Pons (tissue), 1 donor: ENCODE measurements at places on chromosomes 4 and X.

DNA sequence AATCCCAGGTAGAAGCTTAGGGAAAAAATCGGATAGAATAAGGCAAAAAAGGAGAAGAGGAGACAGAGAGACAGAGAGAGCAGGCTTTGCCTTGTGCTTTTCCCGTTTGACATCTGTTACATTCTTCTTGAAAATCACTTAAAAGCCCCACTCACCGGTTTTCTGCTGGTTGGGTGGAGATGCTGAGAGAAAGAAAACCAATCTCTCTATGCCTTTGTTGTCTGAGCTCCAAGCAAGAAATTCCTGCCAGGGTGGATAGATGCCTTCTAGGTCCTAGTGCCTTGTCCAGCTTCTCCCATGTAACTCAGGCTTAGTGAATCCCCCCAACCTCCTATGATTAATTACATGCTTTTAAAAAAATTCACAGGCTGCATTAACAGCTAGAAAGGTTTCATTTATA, at the start of gene DCX:
TSS of gene DCX (minus strand) at position 210 of the 400 bp plus-strand sequence. CDS start 1,794 bp downstream, outside the sequence.
- peak; percentile 14 for DNase-seq

DNA sequence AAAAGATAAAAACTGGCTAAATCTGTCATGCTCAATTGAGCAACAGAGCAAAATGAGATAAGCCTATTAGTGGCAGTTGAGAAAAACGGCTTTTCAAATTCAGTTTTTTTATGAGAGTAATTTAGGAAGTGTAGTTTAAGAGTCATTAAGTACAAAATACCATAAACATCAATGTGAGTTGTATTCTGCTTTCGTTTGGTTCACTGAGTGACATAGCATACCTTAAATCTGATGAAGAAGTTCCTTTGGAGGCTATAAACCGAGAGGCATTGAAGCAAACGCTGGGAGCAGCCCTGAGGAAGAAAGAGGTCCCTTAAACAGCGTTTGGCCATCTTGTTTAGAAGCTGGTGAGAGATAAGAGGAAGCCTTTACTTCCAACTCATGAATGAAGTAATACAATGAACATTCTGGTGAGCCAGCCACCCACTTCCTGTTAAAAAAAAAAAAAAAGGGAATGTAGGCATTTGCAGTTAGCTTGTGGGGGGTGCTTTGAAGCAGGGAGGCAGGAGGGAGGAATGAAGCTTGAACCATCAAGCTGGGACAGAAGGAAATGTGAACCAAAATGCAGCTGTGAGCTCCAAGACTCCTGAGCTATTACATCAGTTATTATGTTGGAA, 132.3 kb downstream of the ZNF330 start:
- peak; percentile 45 for DNase-seq

GRCh38 chr4:152727784-152728183, 48.0 kb upstream of the TMEM154 start:
- DNase-seq = no peak

DNA sequence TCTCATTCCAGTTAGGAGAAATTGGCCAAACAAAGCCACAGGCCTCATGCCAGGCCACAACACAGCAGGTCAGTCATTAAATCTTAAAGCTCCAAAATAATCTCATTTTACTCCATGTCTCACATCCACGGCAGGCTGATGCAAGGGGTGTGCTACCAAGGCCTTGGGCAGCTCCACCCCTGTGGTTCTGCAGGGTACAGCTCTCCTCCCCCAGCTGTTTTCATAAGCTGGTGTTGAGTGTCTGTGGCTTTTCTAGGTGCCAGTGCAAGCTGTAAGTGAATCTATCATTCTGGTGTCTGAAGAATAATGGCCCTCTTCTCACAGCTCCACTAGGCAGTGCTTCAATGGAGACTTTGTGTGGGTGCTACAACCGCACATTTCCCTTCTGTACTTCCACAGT, 949.2 kb downstream of the TECRL start:
- DNase-seq = no peak

DNA sequence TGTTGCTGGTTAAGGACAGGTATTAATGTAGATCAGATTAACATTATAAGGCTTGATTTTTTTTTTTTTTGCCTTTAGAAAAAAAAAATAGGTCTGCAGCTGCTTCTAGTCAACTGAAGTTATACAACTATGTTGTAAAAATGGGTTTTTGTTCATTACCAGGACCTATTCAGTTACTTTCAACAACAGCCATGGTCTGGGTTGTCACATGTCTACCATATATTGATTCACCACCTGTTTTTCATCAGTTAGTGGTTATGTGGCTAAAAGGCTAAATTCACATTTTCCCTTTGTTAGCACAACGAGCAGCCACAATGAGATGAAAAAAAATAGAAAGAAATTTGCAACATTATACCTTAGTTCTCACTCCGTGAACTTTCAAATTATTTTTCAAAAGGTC, 45.5 kb downstream of the GLRB start:
- DNase-seq = no peak

GRCh38 chr4:42445038-42445437, 47.8 kb downstream of the SHISA3 start:
- no peak for DNase-seq

DNA sequence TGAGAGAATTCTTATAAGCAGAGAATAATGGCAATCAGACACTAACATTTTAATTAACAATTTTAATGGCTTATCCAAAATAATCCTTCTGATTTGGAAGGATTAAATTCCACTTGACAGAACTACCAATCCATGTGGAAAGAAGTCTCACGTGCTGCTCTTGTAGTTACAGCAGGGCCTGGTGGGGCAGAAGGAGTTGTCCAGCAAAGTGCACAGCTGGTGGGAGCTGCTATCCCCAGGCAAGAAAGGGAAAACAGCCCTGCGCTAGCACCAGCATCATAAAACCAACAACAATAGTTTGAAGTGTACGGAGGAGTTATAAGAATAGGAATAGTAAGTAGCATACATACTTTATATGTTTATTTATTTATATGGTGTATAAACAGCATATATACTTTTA, 127.4 kb upstream of the TRIM2 start:
- no peak for DNase-seq

DNA sequence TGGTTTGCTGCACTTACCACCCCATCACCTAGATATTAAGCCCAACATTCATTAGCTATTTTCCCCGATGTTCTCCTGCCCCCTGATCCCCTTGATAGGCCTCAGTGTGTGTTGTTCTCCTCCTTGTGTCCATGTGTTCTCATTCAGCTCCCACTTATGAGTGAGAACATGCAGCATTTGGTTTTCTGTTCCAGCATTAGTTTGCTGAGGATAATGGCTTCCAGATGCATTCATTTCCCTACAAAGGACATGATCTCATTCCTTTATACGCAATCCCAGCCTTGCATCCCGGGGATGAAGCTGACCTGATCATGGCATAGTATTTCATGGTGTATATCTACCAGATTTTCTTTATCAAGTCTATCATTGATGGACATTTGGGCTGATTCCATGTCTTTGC, 99.0 kb upstream of the DCAF12L2 start:
- DNase-seq = no peak

GRCh38 chrX:48003367-48003757, 427 bp downstream of the ZNF182 start:
- no peak for DNase-seq

DNA sequence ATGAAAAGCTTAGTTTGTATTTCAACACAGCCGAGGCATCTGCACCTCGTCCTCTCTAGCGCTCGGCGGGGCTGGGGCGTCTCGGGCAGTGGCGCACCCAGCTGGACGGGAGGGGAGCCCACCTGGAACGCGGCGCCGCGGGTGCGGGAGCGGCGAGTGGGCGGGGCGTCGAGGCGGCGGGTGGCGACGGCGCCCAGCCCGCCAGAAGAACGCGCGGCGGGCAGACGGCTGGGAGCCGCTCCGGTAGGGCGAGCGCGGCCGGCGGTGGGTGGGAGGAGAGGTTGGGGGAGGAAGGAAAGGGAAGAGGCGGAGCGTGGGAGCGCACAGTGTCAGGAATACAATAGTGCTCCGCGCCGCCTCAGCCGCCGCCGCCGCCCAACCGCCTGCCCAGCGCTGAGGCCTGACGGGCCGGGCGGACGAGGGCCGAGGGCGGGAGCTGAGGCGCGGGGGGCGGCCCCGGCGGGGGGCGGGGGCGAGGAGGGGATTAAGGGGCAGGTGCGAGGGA, at the start of gene JADE3:
TSS of gene JADE3 (plus strand) at position 324 of the 505 bp plus-strand sequence. CDS start 72,474 bp downstream, outside the sequence.
- peak; percentile 49 for DNase-seq

DNA sequence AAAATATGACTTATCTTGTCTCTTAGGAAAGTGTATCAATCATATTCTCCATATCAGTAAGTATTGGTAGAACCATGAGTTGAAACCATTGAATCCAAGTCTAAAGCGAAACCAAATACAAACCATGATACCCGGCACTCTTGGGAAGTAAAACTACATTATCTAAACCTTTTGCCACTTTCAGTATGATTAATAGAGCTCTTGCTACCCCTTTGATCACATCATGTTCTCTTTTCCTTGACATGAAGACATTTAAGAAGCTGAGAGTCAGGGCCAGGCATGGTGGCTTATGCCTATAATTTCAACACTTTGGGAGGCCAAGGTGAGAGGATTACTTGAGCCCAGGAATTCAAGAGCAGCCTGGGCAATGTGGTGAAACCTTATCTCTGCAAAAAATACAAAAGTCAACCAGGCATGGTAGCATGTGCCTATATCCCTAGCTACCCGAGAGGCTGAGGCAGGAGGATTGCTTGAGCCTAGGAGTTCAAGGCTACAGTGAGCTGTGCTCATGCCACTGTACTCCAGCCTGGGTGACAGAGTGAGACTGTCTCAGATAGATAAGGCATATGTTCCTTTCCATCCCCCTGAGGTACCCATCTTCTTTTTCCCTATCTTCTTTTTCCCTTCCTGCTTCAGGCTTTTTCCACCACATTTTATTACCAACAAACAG, 45.4 kb downstream of the CEP135 start:
- no peak for DNase-seq

GRCh38 chr4:8547108-8547911, 32.9 kb upstream of the GPR78 start:
- no peak for DNase-seq

DNA sequence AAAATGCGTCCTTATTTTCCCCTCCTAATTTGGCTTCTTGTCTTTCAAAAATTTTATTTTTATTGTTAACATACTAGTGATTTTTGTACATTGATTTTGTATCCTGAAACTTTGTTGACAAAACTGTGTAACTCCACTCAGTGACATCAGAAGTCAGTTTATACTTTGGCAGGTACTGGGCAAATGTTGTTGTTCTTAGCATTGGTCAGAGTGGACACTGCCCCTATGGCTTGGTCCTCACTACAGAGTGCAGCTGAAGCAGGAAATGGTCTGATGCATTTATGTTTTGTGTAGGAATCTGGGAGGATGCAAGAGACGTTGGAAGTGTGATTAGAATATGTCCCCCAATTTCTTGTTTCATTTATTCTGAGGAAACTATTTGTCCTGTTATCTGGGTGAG, 205.5 kb upstream of the CENPE start:
- no peak for DNase-seq

- no peak for DNase-seq
Observed at GRCh38 chr4:188781655-188782054, 642.4 kb downstream of the TRIML1 start.

- no peak for DNase-seq
Observed at GRCh38 chr4:53234111-53234510, 131.8 kb downstream of the SCFD2 start.

DNA sequence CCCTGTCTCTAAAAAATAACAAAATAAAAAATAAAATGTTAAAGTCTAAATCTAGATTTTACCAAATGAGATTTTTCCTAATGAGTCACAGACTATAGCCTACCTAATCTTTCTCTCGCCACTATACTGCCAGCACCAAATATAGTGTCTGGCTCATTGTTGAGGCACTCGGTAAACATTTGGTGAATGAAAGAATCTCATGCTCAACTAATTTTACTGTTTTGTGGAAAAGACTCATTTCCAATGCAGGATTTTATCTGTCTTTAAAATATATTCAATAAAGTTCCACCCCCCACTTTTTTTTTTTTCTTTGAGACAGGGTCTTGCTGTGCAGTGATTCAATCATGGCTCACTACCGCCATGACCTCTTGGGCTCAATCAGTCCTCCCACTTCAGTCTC, 71.5 kb downstream of the PLS3 start:
- DNase-seq = no peak

DNA sequence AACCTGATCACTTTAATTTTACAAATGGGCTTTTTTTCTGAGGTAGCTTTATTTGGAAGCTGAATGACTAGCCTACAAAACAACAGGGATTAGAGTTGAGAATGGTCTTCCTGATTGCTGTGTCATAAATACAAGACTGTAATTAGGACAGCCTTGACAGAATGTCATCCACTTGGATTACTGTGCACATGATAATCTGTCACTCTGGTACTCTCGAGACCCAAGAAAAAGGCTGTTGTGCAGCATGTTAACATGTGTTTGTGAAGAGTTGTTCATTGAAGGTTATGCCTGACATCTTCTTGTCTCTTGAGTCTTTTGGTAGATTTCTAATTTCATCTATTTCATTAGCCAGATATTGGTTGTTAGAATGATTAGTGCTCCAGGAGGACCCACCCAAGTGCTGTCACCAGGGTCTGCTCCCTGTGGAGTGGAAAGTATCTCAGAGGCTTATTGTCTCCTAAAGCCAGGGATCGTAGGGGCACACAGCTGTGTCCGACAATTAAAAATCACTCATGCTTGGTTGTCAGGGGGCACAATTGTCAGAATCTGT, 212.2 kb upstream of the GPRIN3 start:
- no peak for DNase-seq

DNA sequence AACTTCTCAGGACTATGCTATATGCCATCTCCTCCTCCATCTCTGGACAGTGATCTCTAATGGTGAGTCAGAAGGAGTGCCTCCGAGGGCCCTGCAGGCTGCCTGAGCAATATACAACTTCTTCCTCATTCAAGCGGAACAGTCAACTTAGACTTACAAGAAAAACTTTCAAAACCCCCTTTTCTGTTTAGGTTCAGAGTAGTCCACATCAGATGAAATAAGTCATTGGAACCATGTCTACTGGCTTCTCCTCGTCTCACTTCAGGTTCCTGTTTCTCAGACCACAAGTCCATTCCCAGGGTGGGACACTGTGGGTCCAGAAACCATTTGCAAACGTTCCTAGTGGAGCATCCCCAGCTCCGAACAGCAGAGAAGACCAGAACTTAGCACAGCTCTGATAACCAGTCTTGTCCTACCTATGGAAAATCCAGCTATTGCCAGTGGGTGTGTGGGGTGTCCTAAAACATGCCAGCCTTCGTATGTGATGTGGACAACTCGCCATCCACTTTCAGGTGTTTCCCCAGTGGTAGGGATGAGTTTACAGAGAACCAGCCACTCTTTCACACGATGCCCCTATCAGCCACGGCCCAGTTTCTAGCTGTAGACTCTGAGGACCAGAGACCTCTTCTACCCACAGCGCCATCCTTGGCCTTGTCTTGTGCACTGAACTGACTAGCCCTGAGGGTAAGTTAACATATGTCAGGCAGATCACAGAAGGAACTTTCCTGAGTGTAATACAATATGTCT, 32.7 kb upstream of the NKRF start:
- no peak for DNase-seq

GRCh38 chrX:23888887-23889501, 18.7 kb downstream of the APOO start:
- DNase-seq = no peak

GRCh38 chrX:13196782-13197181, 123.1 kb downstream of the ATXN3L start:
- no peak for DNase-seq
